GM04503 (cell line): ENCODE measurements at places on chromosomes 4 and X.

DNA sequence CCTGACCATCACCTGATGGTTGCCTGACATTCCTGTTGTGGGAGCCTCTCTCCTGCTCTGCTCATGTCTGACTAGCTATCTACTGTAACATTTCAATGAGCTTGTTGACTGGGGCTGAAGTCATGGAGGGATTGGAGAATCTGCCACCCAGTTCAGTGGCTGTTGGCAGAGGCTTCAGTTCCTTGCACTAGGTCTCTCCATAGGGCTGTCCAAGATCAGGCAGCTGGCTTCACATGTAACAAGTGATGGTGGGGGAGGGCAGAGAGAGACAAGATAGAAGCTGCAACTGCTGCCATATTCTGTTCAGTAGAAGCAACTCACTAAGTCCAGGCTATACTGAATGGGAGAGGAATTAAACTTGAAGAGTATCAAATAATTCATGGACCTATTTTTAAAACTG, 14.1 kb upstream of the CCNI start:
- no peak for DNase-seq

GRCh38 chr4:90486346-90486745, 359.2 kb downstream of the CCSER1 start:
- no peak for DNase-seq

- no peak for DNase-seq
Measured at GRCh38 chrX:69469975-69470374, 34.2 kb upstream of the NALF2 start.

DNA sequence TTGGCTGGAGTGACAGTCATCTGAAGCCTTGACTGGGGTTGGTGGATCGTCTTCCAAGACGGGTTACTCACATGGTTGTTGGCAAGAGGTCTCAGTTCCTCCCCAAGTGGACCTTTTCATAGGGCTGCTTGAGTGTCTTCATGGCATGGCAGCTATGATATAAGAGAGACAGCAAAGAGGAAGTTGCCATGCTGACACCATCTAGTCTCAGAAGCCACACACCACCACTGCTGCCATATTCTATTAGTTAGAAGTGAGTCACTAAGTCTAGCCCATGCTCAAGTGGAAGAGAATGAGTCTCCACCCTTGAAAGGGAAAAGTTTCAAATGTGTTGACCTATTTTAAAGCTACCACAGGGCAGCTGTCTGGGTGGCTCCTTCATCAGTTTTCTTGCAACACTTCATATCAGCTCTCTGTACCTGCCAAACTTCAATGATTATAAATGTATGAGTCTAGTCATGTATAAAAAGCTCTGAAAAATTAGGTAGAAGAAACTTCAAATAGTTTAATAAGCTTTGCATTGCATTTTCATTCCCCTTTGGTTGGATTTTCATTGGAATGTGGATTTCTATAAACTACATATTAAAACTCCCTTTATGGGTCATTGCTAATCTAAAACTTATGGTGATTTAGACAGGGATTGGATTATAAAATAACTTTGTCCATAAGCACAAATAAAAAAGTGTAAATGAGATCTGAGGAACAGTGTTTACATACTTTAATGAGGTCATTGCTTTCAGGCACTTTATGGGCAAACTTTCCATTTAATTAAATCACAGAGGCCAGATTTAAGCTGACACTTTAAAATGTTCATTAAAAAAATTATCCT, 68.0 kb upstream of the ATXN3L start:
- DNase-seq: peak; percentile 39
